ENCODE measurements at places on chromosomes 4 and X.

DNA sequence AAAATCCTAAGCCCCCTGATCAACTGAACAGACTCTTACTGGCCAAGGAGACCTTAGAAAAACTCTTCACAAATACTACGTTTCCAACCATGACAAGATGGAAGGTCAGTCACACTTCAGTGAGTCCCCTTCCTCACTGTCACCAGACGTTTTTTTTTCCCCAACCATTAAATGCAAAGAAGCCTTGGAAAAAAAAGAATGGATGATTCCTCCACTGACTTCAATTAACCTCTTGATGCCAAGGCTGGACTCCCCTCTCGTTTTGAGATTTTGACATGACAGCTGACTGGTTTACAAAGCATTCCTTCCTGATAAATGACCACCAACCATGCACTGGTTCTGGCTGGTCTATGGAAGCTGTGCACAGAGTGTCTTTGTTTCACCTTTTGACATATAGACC is 73.2 kb downstream of the SLC34A2 start:
- DNase-seq, result no peak

GRCh38 chr4:52103319-52103718 is 52.2 kb downstream of the SPATA18 start:
- DNase-seq, result peak; percentile 38

DNA sequence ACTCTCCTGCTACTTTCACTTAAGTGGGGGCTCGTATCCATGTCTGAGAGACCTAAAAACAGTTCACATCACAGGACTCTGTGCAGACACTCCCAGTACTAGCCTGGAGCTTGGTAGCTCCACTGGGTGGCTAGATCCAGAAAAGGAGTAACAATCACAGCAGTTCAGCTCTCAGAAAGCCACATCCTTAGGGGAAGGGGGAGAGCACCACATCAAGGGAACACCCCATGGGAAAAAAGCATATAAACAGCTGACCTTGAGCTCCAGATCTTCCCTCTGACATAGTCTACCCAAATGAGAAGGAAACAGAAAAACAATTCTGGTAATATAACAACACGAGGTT is 175.8 kb downstream of the FAM13A start:
- no peak for DNase-seq

- DNase-seq, result peak; percentile 55
Measured at GRCh38 chrX:19624739-19625138, 109.4 kb upstream of the MAP3K15 start.

DNA sequence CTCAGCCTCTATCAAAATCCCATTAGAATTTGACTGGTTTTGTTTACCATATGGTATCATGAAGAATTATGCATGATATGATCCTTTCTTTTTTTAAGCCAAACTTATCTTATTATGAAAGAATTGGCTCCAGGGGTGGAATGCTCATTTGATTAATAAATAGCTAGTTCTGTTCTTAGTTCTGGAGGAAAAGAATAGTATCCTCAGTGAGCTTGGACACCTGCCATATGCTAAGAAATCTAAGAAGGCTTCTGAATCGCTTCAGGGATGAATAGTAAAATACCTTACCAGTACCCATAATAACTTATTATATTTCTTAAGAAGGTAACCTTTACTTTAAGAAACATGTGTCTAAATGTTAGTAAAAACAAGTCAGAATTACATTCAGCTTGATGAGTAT is 803.6 kb downstream of the ADGRL3 start:
- no peak for DNase-seq

DNA sequence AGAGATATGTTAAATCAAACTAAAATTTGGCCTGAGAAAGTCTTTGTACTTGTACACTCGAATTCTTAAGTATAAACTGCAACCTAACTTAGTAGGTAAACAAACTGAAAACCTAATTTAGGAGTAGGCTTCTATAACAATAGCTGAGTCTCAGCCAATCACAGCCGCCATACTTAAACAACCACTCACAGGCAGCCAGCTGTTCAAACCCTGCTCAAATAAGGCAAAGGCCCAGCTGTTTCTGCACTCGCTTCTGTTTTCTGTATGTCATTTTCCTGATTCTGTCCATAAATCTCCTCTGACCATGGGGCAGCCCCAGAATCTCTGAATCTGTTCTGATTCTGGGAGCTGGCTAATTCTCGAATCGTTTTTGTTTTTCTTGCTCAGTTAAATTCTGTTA is 7.8 kb upstream of the PLS3 start:
- no peak for DNase-seq

GRCh38 chr4:12445711-12446235 is 1017.1 kb upstream of the HS3ST1 start:
- DNase-seq, result no peak

GRCh38 chr4:122458625-122459024 is 2.1 kb upstream of the IL2 start:
- DNase-seq, result peak; percentile 24

Measured in fibroblast of skin of scalp (primary cell).